Activated naive CD4-positive, alpha-beta T cell treated with Interleukin-2 at 50 U/mL for 16 hours (primary cell): ENCODE measurements at places on chromosomes 6 and 20.

- peak; percentile 19 for DNase-seq
These were observed 25.8 kb downstream of the SNRNP48 start for GRCh38 chr6:7615611-7616383.

GRCh38 chr6:165926378-165926777 lies 241.3 kb downstream of the TBXT start:
- no peak for DNase-seq

GRCh38 chr6:692356-692851 lies 535 bp downstream of the EXOC2 start:
- peak; percentile 83 for DNase-seq

DNA sequence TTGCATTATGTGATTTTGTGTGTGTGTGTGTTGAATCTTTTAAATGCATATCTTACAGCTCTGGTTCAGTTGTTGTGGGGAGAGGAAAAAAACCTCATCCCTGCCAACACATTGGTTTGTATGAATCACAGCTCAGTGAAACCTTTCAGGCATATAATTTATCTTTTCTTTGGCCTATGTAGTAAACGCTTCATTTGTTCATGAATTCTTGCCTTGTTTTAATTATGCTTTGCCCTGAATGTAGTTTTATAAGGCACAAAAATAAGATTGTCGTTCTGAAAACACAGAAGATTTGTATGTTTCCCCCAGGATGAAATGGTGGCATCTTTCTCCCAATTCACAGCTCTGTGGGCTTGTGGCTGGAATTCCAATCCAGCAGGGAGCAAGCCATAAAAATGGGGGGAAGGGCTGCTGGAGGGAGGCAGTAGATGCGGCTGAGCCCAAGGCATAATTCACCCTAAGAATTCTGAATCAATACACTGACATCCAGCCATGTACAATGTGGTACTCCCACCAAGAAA lies 45.1 kb downstream of the BCAS1 start:
- DNase-seq = no peak

- peak; percentile 10 for DNase-seq
These were observed 13.9 kb upstream of the NAA20 start for GRCh38 chr20:20003031-20003954.
